ENCODE measurements at places on chromosomes 12 and 14.

- no peak for DNase-seq
Measured at GRCh38 chr12:6435961-6436715, 8.6 kb upstream of the CD27 start.

GRCh38 chr12:85572956-85573355, 263.3 kb downstream of the RASSF9 start:
- no peak for DNase-seq

GRCh38 chr12:104358353-104359003, 54.9 kb downstream of the EID3 start:
- DNase-seq: peak; percentile 52

- peak; percentile 14 for DNase-seq
Measured at GRCh38 chr12:1935242-1935641, 16.8 kb upstream of the CACNA2D4 start.

GRCh38 chr14:81638656-81639280, 105.1 kb upstream of the SEL1L start:
- no peak for DNase-seq

GRCh38 chr12:63353559-63353958, 202.6 kb upstream of the AVPR1A start:
- DNase-seq: no peak
